ENCODE measurements at places on chromosomes 2 and 18.

GRCh38 chr18:51630706-51631105, 433.2 kb upstream of the MEX3C start:
- no peak for DNase-seq

- no peak for DNase-seq
Measured at GRCh38 chr2:59005836-59006615, 764.9 kb upstream of the FANCL start.

- peak; percentile 79 for DNase-seq
Measured at GRCh38 chr2:119387381-119388129, 20.8 kb downstream of the DBI start.

- DNase-seq, result no peak
Measured at GRCh38 chr2:135965756-135966155, 19.7 kb downstream of the DARS1 start.

- no peak for DNase-seq
Measured at GRCh38 chr2:10343658-10344057, 41.0 kb downstream of the HPCAL1 start.

GRCh38 chr2:8252997-8253694, 428.7 kb upstream of the ID2 start:
- no peak for DNase-seq

GRCh38 chr2:66432801-66433694, 1.9 kb upstream of the MEIS1 start:
- DNase-seq, result peak; percentile 54

- DNase-seq, result no peak
Measured at GRCh38 chr18:378079-378478, 110.2 kb upstream of the THOC1 start.

- DNase-seq, result no peak
Measured at GRCh38 chr18:76058146-76058545, 436.9 kb downstream of the ZNF516 start.

- no peak for DNase-seq
Measured at GRCh38 chr2:147615726-147616125, 229.1 kb upstream of the ACVR2A start.

DNA sequence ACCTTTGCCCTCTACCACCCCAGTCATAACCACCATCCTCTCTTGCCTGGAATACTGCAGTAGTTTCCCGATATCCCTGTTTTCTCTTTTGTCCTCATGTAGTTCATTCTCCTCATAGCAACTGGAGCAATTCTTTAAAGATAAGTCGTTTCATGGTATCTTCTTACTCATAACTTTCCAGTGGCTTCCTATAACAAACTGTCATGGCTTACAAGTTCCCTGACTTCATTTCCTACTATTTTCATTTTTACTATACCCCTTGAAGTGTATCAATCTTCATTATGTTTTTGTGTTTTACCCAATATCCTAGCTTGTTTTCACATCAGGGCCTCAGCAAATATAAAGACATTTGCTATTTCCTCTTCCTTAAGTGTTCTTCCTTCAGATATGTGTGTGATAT, 83.7 kb upstream of the PROKR1 start:
- no peak for DNase-seq

GRCh38 chr2:203811491-203812221, 55.9 kb upstream of the CTLA4 start:
- DNase-seq, result peak; percentile 49

- no peak for DNase-seq
Measured at GRCh38 chr18:55541571-55541970, 46.4 kb downstream of the TCF4 start.
